ENCODE measurements at places on chromosomes 7 and 10. TPM values are rescaled to one million over a fixed set of nuclear protein-coding genes. Genes with fewer than 3 reads are reported as not detected.

Gene OR2A42
- not detected for total RNA-seq

Gene CALCR
- total RNA-seq, result not detected

Gene PRF1
- total RNA-seq, result not detected

Gene KNDC1
- 0.29 TPM for total RNA-seq

Gene SFRP4
- total RNA-seq, result 1.5 TPM

Gene ZNF804B
- not detected for total RNA-seq

Gene C7orf33
- total RNA-seq, result not detected

Gene FBXO24
- not detected for total RNA-seq

Gene COL17A1
- total RNA-seq, result 0.15 TPM

Gene KLHL7
- 22.1 TPM for total RNA-seq

Gene NME8
- not detected for total RNA-seq

Gene MMD2
- total RNA-seq, result not detected

Gene LRIT1
- total RNA-seq, result not detected

Gene TMEM139
- total RNA-seq, result not detected

Gene NEURL1
- total RNA-seq, result 0.68 TPM

Measured in cardiac ventricle fibroblast (primary cell).